Right ventricle myocardium inferior (tissue), 1 donor: ENCODE measurements at places on chromosomes 5 and 9.

GRCh38 chr5:135683189-135683588 is 104.4 kb upstream of the CXCL14 start:
- no peak for DNase-seq

DNA sequence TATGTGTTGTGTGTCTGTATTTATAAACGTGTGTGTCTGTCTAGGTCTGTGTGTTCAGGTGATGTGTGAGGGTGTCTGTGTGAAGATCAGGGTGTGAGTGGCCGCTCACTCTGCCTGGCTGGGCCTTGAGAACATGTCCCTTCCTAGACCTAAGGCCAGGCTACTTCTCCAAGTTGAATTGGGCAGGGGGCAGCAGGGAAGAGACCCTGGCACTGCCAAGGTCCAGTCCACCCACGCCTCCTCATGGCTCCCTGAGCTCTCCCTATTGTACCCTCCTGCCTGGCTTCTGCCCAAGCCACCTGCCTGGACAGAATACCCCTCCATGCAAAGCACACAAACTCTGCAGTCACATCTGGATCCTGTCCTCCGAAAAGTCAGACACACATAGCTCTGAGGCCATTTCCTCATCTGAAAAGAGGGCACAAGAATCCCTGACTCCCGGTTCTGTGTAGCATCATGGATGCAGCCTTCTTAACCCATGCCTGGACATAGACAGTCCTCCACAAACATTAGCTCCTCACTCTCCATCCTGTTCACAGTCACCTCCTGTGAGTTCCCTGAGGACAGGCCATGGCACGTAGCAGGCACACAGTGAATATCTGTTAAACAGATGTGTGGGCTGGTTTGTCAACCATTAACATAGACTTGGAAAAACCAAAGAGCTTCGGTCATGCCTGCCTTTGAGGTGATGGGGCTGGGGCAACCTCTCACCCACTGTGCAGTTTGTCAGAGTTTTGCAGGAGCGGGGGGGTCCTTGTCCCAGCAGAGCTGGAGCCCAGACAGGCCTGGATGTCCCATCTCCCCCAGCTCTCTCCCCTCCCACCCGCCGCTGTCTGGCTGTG is 167.8 kb upstream of the MVB12B start:
- DNase-seq, result no peak

DNA sequence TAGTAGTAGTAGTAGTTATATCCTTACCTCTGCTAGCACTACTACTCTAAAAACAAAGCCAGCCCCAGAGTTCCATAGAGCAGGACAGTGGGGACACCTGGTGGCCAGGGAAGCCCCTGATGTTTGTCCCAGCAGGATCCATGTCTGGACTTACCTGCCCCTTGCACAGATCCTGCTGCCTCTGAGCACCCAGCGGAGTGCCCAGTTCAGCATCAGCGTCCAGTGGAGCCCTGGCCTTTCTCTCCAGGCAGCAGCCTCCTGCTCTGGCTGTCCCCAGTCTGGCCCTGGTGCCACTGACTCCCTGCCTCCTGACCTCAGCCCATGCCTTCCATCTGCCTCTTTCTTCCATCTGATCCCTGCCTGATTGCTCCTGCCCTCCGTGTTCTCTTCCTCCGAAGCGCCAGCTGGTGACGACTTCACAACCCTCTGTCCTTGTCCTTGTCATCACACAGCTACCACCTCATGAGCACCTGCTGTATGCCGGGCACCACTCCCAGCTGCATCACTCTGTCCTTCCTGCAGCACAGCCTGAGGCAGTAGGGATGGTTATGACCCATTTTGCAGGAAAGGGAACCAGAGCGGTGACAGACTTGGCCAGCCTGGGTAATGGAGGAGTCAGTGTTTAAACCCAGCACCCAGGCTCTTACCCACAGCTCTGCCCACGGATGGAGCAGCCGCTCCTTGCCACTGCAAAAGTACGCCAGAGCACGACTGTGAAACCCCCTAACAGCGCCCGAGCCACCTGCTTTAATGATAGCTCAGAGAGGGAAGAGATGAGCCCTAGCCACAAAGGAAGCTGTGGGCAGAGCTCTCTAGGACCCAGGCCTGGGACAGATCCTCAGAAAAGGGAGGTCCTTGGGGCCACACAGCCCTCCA is 11.5 kb downstream of the SARDH start:
- no peak for DNase-seq

- no peak for DNase-seq
Measured at GRCh38 chr9:15248081-15248480, 58.9 kb downstream of the TTC39B start.

- no peak for DNase-seq
Measured at GRCh38 chr5:144318460-144318859, 147.8 kb downstream of the KCTD16 start.

DNA sequence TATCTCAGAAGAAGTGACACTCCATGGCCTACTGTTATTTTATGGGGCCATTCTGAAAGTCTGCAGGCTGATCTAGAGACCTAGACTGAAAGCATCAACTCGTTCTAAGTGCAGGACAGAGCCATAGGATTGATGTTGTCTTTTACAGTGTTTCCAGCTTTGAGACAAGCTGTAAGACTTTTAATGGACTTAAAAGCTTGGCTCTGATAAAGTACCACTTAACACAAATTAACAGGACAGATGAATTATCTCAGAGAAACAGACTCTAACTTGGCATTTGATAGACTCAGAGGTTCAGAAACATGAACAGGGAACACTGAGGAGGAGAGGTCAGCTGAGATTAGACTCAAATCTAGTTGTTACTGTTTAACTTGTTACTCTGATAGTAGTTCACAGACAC is 203.2 kb downstream of the TLR4 start:
- no peak for DNase-seq

DNA sequence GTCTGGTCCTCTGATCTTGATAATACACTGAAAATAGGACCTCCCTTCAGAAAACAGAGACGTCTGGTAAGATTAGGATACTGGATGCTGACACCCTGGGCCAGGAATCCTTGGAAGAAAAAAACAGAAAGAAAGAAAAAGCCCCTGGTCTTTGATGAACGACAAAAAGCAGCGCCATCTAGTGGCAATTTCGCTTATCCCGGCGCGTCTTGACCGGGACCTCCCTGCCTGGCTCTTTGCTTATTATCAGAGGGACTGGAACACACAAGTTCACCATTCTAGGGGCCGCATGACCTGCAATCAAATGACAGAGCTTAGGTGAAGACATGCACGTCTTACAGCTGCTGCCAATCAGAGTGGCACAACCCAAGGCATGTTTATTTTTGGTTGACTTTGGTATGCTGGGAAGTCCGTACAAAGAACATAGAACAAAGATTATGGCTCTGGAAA is 114.9 kb upstream of the NFIB start:
- peak; percentile 55 for DNase-seq

GRCh38 chr5:72467461-72467860 is 39.7 kb downstream of the ZNF366 start:
- DNase-seq, result no peak

- peak; percentile 89 for DNase-seq
Measured at GRCh38 chr5:149731332-149731616, 1.2 kb downstream of the PPARGC1B start.

- DNase-seq, result no peak
Measured at GRCh38 chr5:18702821-18703220, 1068.6 kb downstream of the TAF11L14 start.

GRCh38 chr9:76414661-76415060 is 20.4 kb upstream of the RFK start:
- no peak for DNase-seq

DNA sequence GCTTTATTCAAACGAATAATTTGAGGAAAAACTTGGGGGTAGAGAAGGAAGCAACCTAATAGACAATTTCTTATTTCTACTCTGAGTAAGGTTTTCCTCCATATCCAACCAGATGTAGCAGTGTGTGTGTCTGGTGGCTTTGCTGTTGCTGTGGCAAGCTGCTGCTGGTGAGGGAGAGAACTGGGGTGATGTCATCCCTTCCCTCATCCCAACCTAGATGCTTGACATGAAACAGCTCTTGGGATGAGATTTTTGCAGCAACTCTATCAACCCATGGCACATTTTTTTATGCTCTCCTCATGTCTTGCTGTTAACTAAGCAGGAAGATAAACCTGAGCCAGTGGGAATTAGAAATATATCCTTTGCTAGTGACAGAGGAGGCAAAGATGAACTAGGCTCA is 135.8 kb downstream of the PCSK1 start:
- no peak for DNase-seq

GRCh38 chr5:142378737-142379634 is 54.2 kb upstream of the SPRY4 start:
- no peak for DNase-seq

GRCh38 chr5:143213231-143213850 is 190.1 kb downstream of the NR3C1 start:
- DNase-seq, result no peak

- DNase-seq, result no peak
Measured at GRCh38 chr5:125798307-125798706, 624.9 kb upstream of the GRAMD2B start.

GRCh38 chr9:137068539-137069507 is 1.5 kb downstream of the SAPCD2 start:
- DNase-seq, result peak; percentile 55

GRCh38 chr5:123117989-123118388 is 28.9 kb downstream of the PRDM6 start:
- DNase-seq, result no peak

GRCh38 chr9:20604562-20604961 is 17.7 kb downstream of the MLLT3 start:
- DNase-seq, result no peak

- no peak for DNase-seq
Measured at GRCh38 chr5:159053216-159053615, 46.5 kb downstream of the EBF1 start.
